NB4 (cell line): ENCODE measurements at places on chromosomes 16 and 17.

DNA sequence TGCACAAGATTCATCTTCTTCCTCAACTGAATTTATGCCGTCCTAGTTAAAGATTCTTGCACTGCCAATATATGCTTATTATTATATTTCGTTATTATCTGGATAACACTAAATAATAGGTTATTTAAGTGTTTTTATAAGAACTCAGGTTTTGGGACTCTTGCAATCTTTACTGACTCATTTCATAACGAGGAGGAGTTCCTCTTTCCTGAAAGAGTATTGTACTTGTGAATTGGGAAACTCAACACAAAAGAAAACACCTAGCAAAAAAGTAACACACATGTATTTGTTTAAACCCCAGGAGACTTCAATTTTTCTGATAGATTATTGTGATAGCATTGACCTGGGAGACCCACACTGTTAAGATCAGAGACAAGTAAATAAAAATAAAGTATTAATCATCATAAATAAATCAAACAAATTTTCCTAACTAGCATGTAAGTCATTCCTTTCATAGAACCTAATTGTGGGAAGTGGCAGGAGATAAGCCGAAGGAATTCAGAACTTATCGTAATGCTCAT is 505.8 kb downstream of the KCNJ2 start:
- peak; percentile 3 for DNase-seq

GRCh38 chr17:72373910-72374741 is 253.3 kb downstream of the SOX9 start:
- DNase-seq, result no peak

DNA sequence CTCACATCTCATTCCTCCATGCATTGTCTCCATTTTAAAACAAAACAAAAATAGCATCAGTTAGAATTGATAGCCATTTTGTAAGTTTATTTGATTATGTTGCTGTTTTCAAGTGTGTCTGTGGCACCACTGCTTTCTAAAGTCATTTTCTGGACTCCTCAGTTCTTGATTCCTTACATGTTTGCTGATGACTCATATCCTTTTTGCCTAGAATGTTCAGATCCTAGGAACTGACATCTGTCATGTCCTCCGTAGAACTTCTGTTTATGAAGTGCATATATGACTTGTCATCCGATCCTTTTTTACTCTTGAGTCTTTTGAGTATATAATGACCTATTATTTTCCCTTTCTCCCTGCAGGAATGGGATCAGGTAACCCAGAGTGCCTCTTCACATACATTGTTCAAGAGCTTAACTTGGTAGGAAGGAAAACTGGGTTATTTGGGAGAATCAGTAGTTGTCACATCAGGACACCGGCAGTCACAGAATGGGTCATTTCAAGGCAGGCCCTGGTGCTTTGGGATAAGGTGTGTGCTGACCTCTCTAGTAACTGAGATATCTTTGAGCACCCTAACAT is 69.2 kb downstream of the MAP2K4 start:
- DNase-seq, result peak; percentile 3

DNA sequence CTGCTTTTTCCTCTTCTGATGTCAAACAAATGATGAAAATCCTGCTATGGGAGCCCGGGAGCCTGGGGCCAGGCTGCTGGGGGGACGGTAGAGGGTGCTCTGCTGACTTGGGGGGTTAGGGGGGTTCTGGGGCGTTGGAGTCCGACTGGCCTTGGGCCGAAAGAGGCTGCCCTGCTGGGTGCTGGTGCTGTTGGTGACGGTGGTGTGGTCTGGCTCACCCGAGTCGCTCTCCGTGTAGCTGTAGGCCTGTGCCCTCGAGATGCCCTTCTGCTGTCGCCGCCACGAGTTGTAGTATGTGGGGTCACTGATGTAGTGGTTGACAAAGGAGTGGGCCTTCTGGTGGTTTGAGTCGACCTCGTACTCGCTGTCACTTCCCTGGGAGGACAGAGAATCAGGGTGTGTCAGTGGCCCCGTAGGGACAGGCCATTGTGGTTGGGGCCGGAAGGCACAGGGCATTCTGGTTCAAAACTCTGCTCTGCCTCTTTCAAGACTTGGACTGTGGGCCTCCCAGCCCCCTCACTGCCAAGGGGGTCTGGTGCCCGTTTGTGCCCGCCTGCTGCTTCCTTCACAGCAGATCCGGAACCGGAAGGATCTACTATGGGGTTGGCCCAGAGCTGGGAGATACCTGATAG is 26.9 kb upstream of the CDC42EP4 start:
- no peak for DNase-seq

DNA sequence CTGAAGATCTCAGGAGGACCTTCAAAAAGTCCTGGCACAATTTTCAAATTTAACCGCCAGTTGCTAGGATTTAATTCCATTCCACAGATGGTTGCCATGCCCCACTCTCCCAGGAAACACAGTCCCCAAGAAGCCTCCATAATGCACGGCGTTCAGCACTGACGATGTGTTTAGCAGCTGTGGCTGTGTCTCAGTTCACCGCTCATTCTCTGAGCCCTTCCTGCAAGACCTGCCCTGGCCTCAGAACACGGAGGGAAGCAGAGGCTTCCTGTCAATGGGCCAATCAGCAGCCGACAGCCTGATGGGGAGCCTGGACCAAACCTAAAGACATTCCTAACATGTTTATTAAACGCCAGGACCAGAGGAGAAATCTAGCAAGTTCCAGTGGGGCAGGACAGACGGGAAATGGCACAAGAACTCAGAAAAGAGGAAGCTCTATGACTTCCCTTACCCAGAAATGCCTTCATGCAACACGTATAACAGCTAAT is 4.9 kb downstream of the MYLK3 start:
- DNase-seq, result peak; percentile 73

- peak; percentile 49 for DNase-seq
Measured at GRCh38 chr17:63998050-63998720, at the start of gene PRR29. PRR29 (plus strand) TSS chr17:63998351; CDS start chr17:63998365, 14 bp downstream.

DNA sequence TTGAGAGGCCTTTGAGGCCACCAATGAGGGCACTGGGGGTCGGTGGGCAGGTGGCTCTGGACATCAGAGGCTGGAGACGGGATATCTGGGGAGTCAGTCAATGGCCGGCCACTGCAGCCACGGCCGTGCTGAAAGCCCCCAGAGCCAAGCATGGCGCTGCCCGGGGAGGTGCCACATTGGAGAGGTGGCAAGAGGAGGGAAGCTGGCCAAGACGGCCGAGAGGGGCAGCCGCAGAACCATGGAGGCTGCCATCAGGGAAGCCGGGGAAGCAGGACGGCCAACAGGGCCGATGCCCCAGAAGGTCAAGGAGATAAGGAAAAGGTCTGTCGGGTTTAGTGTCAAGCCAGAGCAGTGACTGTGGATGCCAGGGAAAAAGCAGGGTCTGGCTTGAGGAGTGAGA is 9.8 kb downstream of the RTN4RL1 start:
- DNase-seq, result no peak

GRCh38 chr16:73202161-73202729 is 154.3 kb upstream of the ZFHX3 start:
- no peak for DNase-seq

GRCh38 chr17:32104158-32104557 is 38.1 kb upstream of the RHOT1 start:
- peak; percentile 72 for DNase-seq

- DNase-seq, result no peak
Measured at GRCh38 chr16:66510711-66511601, 39.0 kb downstream of the TK2 start.
